ENCODE measurements at places on chromosomes 12 and 14.

DNA sequence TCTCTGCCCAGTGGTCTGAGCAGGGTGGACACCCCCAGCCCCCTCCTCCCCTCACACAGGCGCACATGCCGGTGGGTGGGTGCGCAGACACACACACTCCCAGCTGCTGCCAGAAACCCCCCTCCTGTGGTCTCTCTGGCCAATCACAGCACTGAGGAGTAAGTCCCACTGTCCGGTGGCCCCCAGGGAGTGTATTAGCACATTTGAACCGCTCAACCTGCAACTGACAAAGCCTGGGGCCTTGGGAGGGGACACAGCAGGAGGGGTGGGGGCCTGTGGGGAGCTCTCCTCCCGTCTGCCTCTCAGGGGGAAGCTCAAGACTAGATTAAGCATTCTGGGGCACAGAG, 11.7 kb downstream of the FIGNL2 start:
- DNase-seq, result no peak

DNA sequence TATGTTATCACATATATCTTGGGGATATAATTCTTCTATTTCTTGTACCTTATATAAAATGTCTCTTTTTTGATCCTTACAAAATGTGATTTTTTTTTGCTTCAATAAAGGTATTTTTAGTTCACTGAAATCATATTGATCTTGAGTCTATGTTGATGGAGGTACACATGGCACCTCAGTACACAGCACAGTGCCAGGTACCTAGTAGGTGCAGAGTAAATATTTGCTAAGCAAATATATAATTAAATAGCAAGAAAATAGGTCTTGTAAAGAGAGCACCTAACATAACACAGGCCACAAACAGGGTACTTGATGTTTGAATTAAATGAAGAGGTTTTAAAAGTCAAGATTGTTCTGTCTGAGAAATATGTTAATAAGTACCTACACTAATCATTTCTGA, 69.7 kb downstream of the CIT start:
- no peak for DNase-seq

DNA sequence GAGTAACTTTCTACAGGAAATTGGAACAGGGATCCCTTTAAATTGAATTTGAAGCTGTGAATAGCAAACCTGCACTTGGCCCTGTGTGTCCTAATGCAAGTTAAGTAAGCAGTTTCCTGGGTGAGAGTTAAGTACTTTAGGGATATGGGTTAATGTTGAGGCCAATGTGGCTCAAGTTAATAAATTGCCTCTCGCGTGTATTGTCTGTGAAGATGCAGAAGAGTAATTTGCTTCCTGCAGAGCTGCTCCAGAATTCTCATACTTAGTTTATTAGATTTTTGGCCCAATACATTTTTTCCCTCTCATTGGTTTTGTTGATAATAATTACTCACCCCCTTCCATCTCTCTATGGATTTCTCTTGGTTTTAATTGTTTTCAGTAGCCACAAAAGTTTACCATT, 86.5 kb downstream of the SLC25A47 start:
- no peak for DNase-seq

DNA sequence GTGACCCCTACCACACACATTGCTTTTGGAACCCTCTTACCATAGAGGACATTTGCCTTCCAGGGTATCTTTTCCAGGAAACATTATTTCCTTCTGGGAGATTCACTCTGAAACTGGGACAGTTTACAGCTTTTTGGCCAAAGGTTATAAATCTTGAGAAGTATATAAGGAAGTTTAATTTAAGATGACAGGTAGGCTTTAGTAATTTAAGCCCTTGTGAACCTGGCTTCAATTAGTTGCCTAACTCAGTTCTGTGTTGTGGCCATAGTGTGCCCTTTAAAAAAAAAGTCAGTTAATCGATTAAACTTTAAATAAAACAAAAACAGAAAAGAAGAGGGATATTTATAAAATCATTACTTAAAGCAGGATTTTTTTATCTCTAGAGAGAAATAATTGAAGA, 142.9 kb downstream of the NAV3 start:
- DNase-seq, result no peak

DNA sequence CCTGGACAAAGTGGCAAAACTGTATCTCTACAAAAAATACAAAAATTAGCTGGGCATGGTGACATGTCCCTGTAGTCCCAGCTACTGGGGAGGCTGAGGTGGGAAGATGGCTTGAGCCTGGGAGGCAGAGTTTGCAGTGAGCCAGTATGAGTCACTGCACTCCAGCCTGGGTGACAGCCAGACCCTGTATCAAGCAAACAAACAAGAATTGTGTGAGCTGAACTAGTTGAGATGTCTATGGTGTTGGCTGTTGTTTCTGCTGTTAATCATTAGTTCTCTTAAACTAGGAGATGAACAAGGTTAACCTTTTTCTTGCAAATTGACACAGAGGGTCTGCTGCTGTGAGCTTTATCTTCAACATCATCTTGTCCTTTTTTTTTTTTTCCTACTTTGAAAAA, 23.6 kb downstream of the RASSF3 start:
- DNase-seq, result peak; percentile 77

- no peak for DNase-seq
Measured at GRCh38 chr14:75204116-75204515, 27.7 kb upstream of the TMED10 start.

- no peak for DNase-seq
Measured at GRCh38 chr12:107435520-107435919, 250.1 kb upstream of the PWP1 start.

- DNase-seq, result peak; percentile 80
Measured at GRCh38 chr12:6092784-6093722, 31.4 kb downstream of the VWF start.

GRCh38 chr14:25090716-25091454, 40.9 kb upstream of the STXBP6 start:
- peak; percentile 1 for DNase-seq

DNA sequence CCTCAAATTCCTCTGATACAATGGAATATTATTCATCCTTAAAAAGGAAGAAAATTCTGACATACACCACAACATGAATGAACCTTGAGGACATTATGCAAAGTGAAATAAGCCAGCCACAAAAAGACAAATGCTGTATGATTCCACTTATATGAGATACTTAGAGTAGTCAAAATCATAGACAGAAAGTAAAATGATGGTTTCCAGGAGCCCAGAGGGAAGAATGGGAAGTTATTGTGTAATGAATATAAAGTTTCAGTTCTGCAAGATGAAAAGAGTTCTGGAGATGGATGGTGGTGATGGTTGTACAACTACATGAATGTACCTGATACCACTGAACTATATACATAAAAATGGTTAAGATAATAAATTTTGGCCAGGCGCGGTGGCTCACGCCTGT, 18.3 kb downstream of the VWF start:
- DNase-seq, result no peak

GRCh38 chr14:79583738-79584408, 627.4 kb downstream of the DIO2 start:
- peak; percentile 67 for DNase-seq

DNA sequence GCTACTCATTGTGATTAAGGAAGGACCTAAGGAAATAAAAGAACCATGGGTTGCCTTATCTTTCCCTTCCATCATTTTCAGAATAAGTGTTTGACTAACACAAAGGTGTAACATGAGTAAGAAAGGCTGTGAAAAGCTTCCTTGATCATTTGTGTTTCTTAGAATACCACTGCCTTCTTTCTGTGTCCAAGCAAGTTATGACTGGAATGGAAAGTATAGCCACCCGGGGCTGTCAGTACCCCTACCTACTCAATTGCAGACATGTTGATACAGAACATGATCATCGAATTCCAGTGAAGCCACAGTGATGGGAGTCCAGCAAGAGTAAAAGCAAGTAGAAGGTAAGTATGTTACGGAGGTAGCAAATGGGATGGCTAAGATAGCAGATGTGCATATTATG, 209.8 kb downstream of the PELI2 start:
- no peak for DNase-seq

DNA sequence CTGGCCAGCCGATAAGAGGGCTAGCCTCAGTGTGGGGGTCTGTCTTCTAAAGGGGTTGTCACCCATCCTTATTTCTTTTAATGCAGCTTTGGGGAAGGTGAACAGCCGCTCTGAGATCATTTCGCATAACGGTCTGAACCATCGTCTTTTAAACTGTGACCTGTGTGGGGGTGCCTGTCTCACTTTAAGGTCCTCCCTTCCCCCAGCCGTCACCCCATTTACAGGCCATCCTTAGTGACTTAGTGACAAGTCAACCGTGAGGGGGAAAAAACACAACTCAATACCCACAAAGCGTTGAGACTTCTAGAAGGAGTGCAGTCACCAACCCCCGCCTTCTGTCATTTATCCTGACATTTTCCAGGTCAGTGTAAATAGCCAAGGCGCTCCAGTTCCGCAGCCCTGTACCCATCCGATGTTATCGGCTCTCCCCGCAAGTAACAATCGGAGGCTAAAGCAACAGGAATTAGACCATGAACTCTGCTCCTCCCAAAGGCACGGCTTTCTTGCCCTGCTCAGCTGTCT, 505 bp upstream of the DENND5B start:
- no peak for DNase-seq

- no peak for DNase-seq
Measured at GRCh38 chr12:62372825-62373224, 93.8 kb upstream of the MON2 start.

DNA sequence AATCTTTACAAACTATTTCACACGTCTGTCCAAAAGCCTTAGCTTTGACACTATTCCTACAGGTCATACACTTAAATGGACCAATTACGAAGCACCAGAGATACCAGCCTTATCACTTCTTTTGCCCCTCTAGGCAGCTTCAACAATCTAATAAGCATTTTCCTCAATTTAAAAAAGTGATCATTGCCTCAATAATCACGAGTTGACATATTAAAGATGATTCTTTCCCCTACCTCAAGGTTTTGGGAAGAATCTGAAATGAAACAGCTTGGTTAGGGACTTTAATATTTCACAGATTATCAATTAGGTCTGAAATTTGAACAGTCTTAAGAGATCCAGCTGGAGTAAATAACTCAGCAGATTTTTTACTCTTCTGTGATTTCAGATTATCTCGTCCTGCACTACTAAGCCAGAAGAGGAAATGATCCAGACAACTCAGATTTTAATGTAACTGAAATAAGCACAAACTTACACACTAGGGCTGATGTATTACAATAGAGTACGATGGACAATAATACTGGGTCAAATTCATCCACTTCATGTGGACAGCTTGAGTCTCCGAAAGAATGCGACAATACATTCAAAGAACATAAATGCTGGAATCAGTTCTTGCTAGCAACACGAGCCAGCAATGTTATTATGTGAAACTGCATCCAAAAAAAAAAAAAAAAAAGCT, 15.9 kb downstream of the UBE2N start:
- DNase-seq, result no peak

DNA sequence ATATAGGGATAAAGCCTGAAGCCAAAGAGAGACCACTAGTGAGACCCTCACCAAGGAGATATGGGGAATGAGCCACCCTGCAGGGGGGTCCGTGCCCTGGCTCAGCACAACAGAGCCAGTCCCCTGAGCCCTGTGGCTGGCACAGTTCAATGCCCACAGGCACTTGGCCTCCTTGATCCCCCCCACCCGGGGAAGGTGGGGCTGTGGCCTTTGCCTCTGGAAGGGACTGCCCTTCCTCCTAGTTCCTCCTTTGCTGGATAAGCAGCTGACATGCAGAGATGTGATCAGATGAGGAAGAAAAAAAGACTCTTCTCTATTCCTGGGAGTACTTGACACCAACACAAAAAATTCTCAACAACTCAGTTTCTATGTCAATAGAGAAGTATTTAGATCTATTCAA, 19.9 kb downstream of the TTC7B start:
- DNase-seq, result no peak

DNA sequence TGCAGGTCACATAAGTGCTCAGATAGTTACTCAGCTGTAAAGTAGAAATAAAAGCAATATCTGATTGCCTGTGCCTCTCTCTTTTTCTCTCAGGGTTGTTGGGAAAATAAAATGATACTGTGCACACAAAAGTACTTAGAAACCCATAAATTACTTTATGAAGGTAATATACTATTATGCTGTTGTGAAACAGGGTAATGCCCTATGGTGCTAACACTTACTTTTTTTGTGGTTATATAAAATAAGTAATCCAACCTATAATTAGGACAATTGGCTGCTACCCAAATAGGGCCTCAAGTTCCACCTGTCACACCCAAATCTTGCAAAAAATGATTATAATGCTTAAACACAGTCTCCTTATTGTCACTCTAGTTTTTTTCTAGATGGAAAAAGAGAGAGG, 50.6 kb downstream of the DAAM1 start:
- DNase-seq, result no peak

- no peak for DNase-seq
Measured at GRCh38 chr12:92786045-92786444, 83.3 kb downstream of the PLEKHG7 start.

GRCh38 chr12:118982302-118982701, 961 bp downstream of the SRRM4 start:
- no peak for DNase-seq

DNA sequence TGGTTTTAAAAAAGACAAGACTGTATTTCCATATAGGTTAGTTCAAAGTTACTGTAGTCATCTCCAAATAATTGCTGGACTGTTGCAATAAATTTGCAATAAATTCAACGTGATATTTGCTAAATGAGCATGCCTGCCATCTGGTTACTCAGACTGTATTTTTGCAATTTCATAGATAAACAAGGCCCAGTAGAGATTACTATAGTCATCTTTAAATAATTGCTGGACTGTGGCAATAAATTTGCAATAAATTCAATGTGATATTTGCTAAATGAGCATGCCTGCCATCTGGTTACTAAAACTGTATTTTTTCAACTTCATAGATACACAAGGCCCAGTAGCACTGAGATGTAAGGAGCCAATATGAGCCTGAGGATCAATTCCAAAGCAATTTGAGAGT, 5.6 kb downstream of the NTN4 start:
- no peak for DNase-seq

DNA sequence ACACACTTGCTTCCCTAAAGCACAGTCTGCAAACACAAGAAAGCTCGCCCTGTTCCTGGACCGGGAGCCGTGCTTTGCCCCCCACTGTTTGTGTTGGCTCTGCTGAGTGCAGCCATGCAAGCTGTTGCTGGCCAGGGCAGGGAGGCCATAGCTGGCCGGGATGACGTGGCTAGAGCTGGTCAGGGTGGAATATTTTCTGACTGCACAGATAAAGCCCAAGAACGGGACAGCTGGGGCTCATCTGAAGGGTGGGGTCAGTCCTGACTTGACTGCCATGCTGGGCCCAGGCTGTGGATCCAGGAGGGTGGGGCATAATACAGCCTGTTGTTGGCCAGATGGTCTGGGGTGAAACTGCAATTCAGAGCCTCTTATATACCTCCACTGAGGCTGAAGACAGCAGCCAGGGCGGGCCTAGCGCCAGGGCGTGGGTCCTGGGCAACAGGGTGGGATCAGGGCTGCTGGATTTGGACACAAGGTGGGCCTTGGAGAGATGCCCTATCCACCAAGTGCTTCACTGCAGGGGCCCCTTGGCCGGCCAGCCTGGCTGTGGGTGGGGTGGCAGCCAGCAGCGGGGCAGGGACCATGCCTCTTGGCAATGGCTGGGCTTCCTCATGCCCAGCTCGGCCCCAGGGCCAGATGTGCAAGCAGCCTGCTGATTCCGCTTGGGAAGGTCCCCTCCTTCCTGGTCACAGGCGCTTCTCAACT, 14.8 kb downstream of the KMT5A start:
- peak; percentile 62 for DNase-seq

- DNase-seq, result no peak
Measured at GRCh38 chr12:31929027-31929526, 30.1 kb upstream of the RESF1 start.

Data from brain microvascular endothelial cell (primary cell).